ENCODE measurements at places on chromosomes 6 and 20.

GRCh38 chr20:56964901-56965300 lies 301.5 kb downstream of the BMP7 start:
- DNase-seq: no peak

DNA sequence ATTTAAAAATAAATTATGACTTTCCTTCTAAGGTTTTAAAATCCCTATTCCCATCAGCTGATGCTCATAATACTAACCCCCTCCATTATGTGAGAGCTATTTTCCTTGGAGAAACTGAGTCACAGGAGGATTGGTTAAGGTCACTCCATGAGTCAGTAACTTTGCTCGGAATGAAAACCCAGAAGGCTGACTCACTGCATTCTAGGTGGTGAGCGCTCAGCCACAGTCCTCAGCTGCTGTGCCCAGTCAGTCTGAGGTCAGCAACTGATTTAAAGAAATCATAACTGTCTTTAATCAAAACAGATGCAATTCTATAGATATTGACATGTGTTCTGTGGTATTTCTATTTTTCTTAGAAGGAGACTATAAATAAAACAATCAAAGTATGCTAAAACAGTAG lies 359.2 kb downstream of the GJA1 start:
- DNase-seq: no peak

DNA sequence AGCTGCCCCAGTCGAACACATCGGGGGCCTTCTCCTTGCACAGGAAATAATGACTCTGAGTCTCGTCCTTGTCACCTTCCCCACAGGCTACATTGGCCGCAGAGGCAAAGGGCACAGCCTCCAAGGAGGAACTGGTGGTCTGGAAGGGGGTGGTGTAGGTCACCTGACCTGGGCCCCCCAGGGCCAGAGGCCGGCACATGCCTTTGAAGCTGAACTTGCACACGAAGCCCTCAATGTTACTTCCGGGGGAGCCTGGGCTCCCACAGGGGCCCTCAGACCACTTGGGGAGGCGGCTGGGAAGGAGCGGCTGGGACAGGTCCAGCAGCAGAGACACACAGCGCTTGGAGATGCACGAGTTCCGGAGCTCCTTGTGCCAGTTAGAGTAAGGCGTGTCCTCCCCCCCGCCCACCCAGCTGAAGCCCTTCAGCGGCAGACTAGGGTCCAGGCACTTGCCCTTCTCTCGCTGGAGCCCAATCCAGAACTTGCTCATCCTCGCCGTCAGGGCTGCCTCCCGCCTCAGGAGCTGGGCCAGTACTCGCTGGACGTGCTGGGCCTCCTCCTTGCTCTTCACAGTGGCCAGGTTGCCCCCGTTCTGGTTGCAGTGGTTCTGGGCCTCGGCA lies 578 bp downstream of the CD93 start:
- DNase-seq: no peak

DNA sequence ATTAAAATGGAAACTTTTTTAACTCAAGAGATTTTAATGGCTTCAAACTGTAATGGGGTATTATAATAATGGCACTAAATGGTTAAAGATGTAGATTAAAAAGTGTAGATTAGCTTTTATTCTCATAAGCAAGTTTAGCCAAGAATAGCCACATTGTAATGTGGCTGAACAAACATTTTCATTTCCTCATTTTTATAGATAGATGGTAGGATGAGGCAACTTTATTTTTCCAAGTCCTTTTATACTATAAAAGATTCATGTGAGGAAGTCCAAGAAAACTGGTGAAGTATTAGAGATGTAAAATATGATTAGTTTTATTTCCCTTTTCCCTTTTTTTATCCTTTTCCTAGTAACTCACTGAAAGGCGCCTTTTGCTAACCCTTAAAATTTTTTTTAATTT lies 88.8 kb downstream of the ATRN start:
- no peak for DNase-seq

DNA sequence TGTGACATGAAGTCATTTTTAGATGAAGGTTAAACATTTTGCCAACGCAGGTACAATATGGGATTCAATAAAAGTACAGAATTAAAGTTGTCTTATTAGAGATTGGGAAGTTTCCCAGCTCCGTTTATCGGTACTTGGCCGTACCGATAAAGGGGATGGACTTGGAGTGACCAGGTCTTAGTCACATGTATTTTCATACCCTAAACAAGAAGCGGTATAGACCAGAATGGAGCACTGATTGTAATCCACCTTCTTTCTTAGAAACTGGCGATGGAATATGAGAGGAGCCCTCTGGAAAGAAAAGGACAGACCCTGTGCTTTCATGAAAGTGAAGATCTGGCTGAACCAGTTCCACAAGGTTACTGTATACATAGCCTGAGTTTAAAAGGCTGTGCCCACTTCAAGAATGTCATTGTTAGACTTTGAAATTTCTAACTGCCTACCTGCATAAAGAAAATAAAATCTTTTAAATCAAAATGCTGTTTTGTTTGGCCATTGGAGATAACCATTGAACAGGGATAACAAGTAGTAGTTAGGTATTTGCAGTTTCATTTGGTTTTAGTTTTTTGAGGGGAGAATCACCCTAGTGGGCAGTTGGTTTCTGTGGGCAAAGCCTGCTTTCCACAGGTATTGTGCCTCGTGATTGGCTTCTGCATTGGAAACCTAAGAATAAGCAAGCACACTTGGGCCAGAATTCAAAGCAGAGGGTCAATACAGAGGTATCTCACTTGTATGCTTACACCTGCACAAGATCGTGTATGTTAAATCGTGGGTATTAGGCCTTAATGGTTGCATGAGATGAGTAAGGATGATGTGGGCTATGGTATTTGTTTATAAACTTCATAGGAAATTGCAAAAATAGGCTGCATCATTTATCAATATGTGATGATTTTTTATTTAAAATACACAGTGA lies 11.2 kb upstream of the ZNFX1 start:
- no peak for DNase-seq

GRCh38 chr20:57389695-57390603 lies 1.2 kb upstream of the RBM38 start:
- DNase-seq: no peak

- DNase-seq: no peak
These were observed 61.3 kb downstream of the PTPN1 start for GRCh38 chr20:50571466-50571865.

- no peak for DNase-seq
These were observed 319.7 kb upstream of the MAN1A1 start for GRCh38 chr6:119669221-119669620.

DNA sequence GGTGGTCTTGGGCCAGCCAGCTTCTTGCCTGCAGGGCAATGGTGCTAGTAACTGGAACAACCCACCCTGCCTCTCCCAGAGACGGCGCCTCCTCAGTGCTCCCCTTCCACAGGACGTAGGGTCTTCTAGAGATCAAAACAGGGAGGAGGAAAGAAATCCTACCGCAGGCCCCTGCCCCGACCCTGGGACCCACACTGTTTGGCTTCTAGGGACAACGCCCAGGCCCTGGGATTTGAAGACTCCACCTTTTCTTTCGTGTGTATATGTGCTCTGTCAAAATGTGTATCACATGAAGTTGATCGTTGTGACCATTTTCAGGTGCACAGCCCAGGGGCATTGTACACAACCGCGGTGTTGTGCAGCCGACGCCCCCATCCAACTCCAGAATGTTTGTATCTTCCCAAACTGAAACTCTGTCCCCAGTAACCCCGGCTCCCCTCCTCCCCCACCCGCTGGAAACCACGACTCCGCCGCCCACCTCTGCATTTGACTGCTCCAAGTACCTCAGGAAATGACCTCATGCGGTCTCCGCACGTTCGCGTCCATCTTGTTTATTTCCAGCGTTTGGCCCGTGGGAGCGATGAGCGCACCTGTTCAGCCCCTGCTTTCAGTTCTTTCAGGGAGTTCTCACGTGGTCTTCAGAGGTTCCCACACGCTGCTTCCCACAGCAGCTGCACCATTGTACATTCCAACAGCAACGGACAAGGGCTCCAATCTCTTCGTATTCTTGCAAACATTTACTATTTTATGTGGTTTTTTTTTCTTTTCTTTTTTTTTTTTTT lies 3.4 kb upstream of the BHLHE23 start:
- DNase-seq: peak; percentile 52

GRCh38 chr6:170462366-170463020 lies 90.6 kb downstream of the PSMB1 start:
- no peak for DNase-seq

DNA sequence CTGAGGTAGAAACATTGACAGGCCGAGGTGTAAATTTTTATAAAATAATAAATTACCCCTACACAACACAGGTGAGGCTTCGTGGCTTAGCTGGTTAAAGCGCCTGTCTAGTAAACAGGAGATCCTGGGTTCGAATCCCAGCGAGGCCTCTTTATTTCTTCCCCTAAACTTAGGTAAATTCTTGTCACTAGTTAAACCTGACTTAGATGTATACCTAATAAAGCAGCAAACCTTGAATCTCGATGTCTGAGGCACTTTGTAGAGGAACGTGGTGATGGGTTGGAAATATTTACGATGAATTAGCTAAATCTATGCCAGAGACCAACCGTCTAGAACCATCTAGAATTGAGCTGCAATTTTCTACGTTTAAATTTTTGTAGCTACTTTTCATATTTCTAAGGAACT lies 185.6 kb downstream of the OR2B2 start:
- no peak for DNase-seq

- DNase-seq: no peak
These were observed 79.1 kb downstream of the LRRC1 start for GRCh38 chr6:53873922-53874321.

- DNase-seq: no peak
These were observed 27.6 kb upstream of the HACE1 start for GRCh38 chr6:104887350-104887749.

DNA sequence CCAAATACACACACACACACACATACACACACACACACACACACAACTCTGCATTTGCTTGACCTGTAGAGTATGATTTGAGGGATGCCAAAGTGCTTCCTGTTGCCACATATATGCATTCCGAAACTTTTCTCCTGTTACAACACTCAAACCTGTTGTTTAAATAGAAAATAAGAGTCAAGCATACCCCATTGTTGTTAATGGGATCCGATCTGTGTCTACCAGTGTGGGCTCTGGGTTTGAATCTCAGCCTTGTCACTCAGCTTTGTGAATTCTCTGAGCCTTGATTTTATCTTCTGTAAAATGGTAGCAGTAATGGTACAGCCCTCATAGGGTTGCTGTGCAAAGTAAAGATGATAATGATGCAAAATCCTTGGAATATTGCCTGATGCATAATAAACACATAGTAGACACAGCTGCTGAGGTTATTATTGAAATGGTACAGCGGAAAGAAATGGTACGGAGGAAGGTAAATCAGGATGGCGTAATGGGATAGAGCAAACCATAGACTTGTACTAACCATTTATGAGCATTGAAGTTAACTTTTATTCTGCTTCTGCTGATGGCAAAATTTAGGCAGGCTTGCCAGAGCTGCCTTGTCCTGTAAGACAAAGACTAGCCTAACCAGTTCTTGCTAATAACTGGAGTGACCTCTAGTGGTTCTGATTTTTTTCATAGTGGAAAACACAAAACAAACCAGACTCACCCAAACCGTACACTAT lies 113.5 kb upstream of the PHACTR1 start:
- DNase-seq: no peak

- no peak for DNase-seq
These were observed 7.7 kb downstream of the TXNDC5 start for GRCh38 chr6:7902867-7903266.

DNA sequence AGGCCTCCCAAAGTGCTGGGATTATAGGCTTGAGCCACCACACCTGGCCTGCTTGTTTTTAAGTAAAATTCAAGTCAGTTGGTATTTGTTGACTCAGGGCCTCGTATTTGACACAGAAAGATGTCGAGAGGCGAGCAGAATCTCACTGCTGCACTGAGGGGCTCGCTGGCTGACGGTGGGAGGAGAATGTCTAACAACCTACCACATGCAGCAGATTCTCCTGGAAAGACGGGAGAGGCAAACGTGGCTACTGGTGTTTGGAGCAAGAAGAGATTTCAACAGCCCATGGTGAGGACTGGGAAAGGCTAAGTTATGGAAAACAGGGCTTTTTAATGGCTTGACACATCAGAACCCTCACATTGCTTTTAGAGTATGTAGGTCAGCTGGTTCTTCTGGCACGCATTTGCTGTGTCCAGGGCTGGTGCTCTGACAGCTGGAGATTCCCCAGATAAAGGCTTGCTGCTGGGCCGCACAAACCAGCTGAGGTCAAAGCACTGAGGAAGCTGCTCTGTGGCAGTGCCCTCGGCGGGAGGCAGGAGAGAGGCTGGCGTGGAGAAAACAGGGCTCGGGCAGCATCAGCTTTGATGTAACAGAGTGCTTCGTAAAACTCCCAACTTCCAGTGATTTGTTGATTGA lies 84.2 kb upstream of the FRMD1 start:
- DNase-seq: no peak

- DNase-seq: no peak
These were observed 42.8 kb downstream of the INSM1 start for GRCh38 chr20:20410678-20411077.

DNA sequence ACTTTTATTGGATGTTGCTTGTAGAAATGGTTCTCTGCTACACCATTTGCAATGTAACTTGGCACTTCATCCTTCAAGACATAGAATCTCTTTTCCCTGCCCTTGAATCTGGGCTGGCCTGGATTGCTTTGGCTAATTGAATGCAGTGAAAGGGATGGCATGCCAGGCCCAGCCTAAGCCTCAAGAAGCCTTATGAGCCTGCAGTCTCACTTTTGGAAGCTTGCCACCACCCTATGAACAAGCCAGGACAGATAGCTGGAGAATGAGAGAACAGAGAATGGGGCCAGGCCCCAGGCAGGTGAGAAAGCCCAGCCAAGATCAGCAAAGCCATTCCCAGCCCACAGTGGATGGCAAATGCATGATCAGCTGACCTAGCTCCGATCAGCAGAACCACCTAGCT lies 350.7 kb upstream of the RNF24 start:
- DNase-seq: no peak

DNA sequence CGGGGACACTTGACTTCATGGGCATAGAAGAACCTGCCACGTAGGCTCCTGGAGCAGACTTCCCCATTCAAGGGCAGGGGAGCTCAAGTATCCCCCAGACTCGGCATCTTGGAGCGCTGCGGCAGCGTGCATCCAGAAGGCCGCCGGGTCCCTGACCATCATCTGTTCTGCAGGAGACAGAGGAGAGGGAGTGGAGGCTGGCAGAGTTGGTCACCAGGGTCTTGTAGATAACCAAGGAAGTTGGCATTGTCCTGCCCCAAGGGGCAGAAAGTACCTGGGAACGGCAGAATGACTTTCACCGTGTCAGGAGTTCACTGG lies 82.8 kb downstream of the TCP11 start:
- no peak for DNase-seq

DNA sequence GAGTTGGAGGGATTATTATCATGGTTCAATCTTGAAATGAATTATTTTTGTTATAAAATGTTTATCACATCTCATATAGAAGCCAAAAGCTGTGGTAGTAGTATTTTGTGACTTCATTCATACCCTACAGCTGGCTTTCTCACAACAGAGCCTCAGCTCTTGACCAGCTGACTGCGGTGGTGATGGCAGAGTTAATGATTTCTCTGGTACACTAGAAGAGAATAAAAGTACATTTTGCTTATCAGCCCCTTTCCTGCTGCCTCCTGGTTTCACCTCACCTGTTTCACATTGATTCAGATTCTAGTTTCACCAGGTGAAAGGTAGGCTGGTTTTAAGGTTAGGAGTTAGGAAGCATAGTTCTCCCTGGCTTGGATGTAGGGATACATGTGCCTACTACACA lies 55.7 kb downstream of the AFG1L start:
- no peak for DNase-seq

Measured in activated T-cell treated with anti-CD3 and anti-CD28 coated beads for 1 hour (primary cell).